ENCODE measurements at places on chromosomes 5 and 9.

- DNase-seq = no peak
Measured at GRCh38 chr5:145776886-145777285, 58.3 kb downstream of the PRELID2 start.

GRCh38 chr5:68740226-68740910, 353.4 kb upstream of the SLC30A5 start:
- no peak for DNase-seq

DNA sequence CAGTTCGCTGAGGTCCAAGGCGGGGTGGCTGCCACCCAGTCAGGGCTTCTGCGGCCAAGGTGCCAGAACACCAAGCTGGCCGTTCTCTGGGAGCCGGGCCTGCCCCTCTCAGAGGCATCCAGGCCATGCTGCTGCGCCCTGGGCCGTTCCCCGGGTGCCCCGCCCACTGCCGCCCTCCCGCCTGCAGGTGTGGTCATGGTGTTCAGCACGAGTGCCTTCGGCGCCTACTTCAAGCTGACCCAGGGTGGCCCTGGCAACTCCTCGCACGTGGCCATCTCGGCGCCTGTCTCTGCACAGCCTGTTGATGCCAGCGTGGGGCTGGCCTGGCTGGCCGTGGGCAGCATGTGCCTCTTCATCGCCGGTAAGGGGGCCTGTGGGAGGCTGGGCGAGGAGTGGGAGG, 7.7 kb downstream of the SLC2A8 start:
- DNase-seq = no peak

DNA sequence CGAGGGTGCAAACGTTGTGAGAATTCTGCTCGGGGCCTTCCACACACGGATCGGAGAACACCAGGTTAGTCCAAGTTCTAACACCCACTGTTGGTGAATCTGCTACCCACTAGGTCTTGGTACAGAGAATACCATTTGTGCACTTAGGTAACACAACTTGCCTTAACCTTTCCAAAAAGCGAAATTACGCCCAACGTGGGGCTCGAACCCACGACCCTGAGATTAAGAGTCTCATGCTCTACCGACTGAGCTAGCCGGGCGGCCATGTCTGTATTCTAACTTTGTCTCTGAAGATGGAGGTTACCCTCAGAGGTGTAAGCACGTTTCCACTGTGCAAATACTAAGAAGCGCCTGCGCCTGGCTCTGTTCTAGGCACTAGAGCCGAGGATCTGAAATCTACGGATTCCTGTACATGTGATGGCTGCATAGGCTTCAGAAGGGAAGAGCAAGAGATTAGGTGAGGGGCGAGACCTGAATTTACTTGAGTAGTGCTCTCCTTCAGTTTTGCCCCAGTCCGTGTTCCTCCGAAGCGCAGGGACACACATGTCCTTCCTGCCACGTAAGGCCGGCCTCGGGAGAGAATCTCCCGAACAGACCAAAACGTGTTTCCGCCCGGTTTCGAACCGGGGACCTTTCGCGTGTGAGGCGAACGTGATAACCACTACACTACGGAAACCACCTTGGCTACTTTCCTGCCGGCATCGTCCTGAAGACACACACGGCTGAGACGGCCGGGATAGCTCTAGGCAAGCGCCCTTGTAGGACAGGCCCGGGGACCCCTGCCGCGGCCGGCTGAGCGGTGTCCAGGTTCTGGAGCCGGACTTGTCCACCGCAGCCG, 1.1 kb upstream of the TRIM41 start:
- DNase-seq = no peak
